ENCODE measurements at places on chromosomes 3 and 15.
A peak's percentile ranks its signal among the peaks of the same experiment; 100 is the strongest.

GRCh38 chr15:96254173-96254572 lies 76.3 kb upstream of the NR2F2 start:
- DNase-seq = no peak

GRCh38 chr3:142934128-142934886 lies 29.2 kb downstream of the PAQR9 start:
- no peak for DNase-seq

GRCh38 chr3:145550522-145550921 lies 610.5 kb downstream of the PLOD2 start:
- DNase-seq = no peak

- DNase-seq = peak; percentile 39
These were observed 106.7 kb upstream of the SNRPN start for GRCh38 chr15:24848050-24848449.

DNA sequence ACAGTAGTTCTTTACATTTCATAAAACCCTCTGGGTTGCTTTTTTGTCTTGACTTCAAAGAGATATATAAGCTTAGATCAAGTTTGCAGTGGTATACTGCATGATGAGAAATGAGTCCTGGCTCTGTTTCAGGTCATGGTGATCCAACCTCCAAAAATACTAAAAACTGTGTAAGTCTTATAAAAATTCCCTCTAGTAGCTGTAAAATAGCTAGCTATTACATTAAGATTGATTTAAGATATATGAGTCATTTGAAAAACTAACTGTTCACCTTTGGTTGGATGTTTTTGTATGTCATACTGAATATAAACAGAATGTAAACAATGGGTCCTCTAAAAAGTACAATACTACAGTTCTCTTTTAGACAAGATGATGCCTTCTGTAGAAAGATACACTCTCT lies 879.2 kb downstream of the ROBO1 start:
- DNase-seq = no peak

- no peak for DNase-seq
These were observed 342.8 kb downstream of the TBC1D5 start for GRCh38 chr3:17399586-17399985.

GRCh38 chr3:51141573-51141972 lies 243.5 kb upstream of the MANF start:
- no peak for DNase-seq

DNA sequence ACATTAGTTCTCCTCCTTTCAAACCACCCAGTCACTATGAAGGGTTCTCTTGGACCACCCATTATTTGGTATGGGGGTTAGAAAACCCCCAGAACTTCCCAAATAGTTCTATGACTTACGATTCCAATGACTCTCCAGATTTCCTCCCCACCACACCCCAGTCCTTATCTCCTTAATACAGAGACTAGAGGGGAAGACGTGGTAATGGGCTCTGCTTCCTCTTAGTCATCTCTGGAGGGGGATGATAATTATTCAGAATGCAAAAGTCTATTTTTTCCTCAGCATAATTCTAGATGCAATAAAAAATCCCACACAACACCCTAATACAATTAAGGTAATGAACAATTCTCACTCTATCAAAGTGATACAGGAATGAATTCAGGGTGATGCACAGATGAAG lies 48.9 kb upstream of the CFAP161 start:
- DNase-seq = no peak

- DNase-seq = peak; percentile 91
These were observed 153.6 kb downstream of the TNIK start for GRCh38 chr3:171306631-171307030.

DNA sequence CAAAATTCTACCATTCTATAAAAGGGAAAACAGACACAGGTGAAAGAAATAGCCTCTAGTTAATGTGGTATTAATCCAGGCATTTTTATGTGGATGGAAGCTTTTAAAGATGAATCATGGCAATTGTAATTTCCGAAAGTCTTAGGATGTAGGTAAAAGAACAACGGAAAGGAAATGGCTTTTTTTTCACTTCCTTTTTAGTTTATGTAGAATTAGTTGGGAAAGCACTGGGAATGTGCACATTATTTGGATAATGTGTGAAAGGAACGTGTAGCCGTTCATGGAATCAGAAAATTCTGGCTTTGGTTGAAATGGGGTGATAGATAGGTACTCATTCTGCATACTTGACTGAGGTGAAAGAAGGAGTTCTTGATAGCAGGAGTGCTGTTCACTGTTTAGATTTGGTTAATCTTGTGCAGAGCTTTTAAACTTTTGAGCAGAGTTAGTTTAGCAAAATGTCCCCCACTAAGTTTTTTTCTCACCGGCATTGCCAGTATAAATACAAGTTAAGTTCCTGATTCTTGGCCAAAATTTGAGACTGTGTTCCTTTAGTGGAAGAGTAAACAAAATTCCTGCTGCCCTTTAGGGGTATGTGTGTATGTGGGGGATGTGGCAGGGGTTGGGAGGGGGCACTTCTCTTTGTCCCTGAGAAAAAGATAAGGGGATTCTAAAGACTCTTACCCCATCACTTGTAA lies 20.2 kb upstream of the UTS2B start:
- no peak for DNase-seq

GRCh38 chr15:40937762-40938535 lies 8.8 kb downstream of the DLL4 start:
- peak; percentile 44 for DNase-seq

GRCh38 chr3:63349583-63350573 lies 71.8 kb downstream of the SYNPR start:
- peak; percentile 88 for DNase-seq

GRCh38 chr3:105715372-105715771 lies 153.4 kb downstream of the CBLB start:
- DNase-seq = peak; percentile 88

Measured in GM23248 (cell line).